Type B pancreatic cell (in vitro differentiated cells): ENCODE measurements at places on chromosomes 16 and 17.
A peak's percentile ranks its signal among the peaks of the same experiment; 100 is the strongest.

- H3K27ac ChIP-seq: no peak overlapping the region
- no peak overlapping the region for H3K4me3 ChIP-seq
- peaks cover 5% of the 10 kb centered on the region for H3K4me1 ChIP-seq
- DNase-seq: no peak
- H3K36me3 ChIP-seq: no peaks in the 10 kb centered on the region
- H3K27me3 ChIP-seq: peaks cover 23% of the 10 kb centered on the region
Measured at GRCh38 chr16:22120440-22120839, 28.1 kb downstream of the VWA3A start.

DNA sequence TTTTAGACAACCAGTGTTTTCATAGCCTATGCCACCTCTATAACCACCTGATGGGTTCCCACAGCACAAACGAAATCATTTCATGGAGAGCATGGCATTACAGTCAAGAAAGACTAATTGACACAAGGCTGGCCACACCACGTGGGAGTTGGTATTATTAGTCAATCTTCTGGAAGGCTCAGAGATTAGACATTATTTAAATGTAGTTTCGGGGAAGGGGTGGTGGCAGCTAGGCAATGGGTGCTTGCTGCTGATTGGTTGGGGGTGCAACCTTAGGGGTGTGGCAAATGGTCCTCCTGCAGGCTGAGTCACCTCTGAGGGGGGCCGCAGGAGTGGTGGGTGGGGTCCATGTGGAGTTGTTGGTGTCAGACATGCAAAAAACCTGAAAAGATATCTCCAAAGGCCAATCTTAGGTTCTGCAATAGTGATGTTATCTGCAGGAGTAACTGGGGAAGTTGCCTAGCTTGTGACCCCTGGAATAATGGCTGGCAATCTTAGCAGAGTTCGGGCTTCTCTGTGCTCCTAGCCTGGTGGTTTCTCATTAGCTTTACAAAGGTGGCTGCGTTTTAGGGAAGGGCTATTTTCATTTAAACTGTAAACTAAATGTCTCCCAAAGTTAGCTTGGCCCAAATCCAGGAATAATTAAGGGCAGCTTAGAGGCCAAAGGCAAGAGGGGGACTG lies 4.6 kb downstream of the TEN1 start:
- peak overlapping the region; percentile 96 for H3K27ac ChIP-seq
- no peak for DNase-seq
- no peaks in the 10 kb centered on the region for H3K27me3 ChIP-seq
- H3K4me3 ChIP-seq: peak overlapping the region; percentile 70

- H3K27ac ChIP-seq: peak overlapping the region; percentile 53
- H3K27me3 ChIP-seq: peaks cover 61% of the 10 kb centered on the region
- H3K4me1 ChIP-seq: peaks cover 4% of the 10 kb centered on the region
Measured at GRCh38 chr16:3013491-3013951, 798 bp downstream of the CLDN9 start.

DNA sequence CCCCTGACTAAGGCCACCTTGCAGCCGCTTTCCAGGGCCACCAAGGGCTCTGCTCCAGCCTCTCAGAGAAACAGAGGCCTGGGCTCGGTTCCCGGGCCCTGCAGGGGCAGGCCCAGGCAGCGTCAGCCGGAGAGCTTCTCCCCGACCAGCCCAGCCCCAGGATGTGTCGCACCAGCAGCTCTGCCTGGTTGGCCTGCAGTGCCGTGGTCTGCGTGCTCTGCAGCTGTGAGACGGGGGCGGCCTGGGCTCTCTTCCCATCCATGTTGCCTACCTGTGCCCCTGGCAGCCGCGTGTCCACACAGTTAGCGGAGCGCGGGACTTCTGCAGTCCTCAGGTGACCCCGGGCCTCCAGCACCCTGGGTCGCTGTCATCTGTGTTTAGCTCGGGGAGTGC lies 4.8 kb downstream of the IGFALS start:
- no peaks in the 10 kb centered on the region for H3K27me3 ChIP-seq
- H3K4me1 ChIP-seq: no peaks in the 10 kb centered on the region

- H3K27ac ChIP-seq: no peak overlapping the region
- no peaks in the 10 kb centered on the region for H3K36me3 ChIP-seq
- H3K4me3 ChIP-seq: no peak overlapping the region
- H3K27me3 ChIP-seq: peaks cover 4% of the 10 kb centered on the region
Measured at GRCh38 chr16:89601906-89602272, 11.6 kb upstream of the DPEP1 start.

GRCh38 chr17:63399856-63400255 lies 46.2 kb downstream of the CYB561 start:
- peaks cover 27% of the 10 kb centered on the region for H3K36me3 ChIP-seq
- no peak overlapping the region for H3K4me3 ChIP-seq
- no peaks in the 10 kb centered on the region for H3K27me3 ChIP-seq

DNA sequence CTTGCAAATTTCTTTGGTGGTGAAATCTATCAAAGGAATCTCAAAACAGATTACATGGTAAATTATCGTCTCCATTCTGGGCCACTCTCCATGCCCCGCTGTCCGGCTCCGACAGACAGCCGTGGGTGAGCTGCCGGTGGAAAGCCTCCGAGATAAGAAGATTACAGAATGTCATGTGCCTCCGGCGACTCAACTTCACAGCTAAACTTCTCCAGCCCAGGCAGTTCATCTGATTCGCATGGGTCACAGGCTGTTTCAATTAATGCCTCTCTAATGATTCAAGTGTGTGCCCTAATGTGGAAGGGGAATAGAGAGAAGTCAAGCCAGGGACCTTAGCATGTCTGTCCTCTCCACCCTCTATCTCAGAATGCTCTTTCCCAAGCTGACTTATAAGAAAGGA lies 520.8 kb upstream of the ZFHX3 start:
- peaks cover 8% of the 10 kb centered on the region for H3K4me1 ChIP-seq
- H3K27ac ChIP-seq: no peak overlapping the region

DNA sequence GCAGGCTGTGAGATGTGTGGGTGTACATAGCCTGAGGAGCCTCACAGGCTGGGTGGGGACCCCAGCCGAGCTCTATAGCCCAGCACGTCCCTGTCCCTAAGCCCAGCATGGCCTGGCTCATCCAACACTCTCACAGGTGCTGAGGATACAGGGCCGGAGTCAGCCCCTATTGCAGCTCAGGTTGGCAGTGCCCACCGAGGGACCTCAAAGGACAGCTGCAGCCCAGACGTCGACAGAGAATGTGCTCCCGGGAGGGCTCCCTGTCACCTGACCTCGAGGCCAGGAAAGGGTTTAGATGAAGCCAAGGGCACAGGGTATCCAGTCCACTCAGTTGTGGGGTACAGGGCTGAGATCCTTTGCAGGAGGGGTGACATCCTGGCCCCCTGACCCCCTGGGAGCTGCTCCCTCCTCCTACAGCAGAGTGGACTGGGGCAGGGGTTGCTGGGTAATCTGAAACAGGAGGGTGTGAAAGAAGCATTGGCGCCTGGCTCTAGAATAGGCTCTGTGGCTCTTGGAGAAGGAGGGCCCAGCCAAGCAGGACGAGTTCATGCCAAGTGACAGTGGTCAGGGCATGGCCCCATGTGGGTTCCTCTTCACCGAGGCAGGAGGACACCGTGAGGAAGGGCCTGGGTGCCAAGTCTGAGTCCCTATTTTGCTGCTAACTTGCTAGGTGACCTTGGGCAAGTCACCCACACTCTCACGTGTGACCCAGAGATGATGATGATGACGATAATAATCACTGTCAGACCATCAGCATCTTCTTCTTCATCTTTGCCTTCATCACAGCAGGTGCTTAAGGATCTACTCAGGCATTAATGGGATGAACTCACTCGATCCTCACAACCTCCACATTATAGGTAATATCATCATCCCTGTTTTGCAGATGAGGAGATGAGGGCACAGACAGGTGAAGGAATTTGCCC lies 68.0 kb downstream of the RMI2 start:
- no peaks in the 10 kb centered on the region for H3K36me3 ChIP-seq
- H3K27ac ChIP-seq: no peak overlapping the region
- H3K27me3 ChIP-seq: no peaks in the 10 kb centered on the region
- H3K4me1 ChIP-seq: peaks cover 13% of the 10 kb centered on the region

DNA sequence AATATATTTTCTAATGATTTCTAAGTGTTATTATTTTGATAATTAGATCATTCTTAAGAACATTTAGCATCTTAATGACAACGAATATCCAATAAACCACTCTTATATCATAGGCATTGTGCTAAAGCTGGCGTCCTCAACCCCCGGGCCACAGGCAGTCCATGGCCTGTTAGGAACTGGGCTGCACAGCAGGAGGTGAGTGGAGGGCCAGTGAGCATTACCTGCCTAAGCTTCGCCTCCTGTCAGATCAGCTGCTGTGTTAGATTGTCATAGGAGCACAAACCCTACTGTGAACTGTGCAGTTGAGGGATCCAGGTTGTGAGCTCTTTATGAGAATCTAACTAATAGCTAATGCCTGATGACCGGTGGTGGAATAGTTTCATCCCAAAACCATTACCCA lies 3.7 kb downstream of the DUXB start:
- no peak for DNase-seq
- H3K27ac ChIP-seq: no peak overlapping the region
- no peaks in the 10 kb centered on the region for H3K4me1 ChIP-seq
- no peaks in the 10 kb centered on the region for H3K27me3 ChIP-seq

DNA sequence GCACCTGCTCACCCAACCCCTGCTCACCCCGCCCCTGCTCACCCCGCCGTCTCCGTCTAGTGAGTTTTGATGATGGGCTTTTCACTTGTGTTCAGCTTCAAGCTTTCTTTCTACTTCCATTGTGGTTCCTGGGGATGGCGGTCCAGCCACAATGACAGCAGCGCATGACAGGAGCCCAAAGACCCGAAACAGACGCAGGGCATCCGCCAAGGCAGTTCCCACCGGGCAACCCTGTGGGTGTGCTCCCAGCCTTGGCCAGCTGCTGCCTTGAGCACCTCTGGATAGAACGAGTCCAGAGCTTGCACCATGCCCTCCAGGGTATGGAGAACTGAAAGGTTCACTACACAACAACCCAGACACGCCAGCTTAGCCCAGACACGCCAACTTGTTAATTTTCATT lies 92.9 kb upstream of the CHMP6 start:
- DNase-seq: no peak
- H3K27ac ChIP-seq: no peak overlapping the region
- H3K4me3 ChIP-seq: no peak overlapping the region
- H3K4me1 ChIP-seq: peaks cover 18% of the 10 kb centered on the region

DNA sequence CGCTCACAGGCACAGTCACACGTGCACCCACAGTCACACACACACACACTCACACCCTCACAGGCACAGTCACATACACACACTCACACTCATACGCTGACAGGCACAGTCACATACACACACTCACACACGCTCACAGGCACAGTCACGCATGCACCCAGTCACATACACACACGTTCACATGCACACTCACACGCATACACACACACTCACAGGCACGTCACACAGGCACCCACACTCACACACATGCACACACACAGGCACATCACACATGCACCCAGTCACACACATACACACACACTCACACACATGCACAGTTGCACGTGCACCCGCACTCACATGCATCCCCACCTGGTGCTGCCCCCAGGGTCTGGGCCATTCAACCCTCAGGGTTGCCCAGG lies 46.1 kb upstream of the CBFA2T3 start:
- no peaks in the 10 kb centered on the region for H3K4me1 ChIP-seq
- H3K27me3 ChIP-seq: peaks cover 56% of the 10 kb centered on the region
- DNase-seq: no peak
- no peak overlapping the region for H3K27ac ChIP-seq
- no peak overlapping the region for H3K4me3 ChIP-seq
- no peaks in the 10 kb centered on the region for H3K36me3 ChIP-seq

DNA sequence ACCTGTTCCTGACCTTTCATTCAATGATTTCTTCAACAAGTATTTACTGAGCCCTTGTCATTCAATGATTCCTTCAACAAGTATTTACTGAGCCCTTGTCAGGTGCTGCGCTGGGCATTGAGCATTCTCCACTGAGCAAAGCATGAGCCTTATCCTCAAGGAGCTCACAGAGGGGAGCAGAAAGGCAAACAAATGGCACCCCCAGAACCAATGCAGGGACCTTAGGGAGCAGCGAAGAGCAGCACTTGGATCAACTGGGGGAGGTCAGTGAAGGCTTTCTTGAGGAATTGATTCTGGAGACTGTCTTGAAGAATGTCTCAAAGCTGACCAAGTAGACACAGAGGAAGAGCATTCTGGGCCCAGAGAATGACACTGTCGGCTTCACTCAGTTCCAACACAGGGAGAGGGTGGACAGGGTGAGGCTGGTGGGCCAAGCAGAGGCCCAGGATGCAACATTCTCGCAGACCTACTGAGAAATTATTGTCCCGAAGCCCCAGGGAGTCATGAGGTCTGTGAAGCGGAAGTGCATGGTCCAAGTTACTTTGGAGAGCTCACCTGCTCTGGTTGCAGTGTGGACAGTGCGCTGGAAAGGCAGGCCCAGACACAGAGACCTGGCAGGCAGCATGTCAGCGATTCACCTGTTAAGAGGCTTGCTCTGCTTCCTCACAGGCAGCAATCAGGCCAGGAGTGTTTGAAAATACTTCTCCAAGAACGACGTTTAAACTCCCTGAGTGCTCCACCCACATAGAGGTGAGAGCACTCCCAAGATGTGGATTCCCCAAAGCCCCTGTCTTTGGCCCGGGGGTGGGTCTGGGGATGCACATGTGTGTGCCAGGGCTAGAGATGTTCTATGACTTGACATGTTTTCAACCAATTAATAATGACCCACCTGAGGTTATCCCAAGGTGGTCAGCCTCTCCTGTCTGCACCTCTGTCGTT lies 3.2 kb upstream of the MPO start:
- peak; percentile 52 for DNase-seq
- no peak overlapping the region for H3K27ac ChIP-seq
- H3K36me3 ChIP-seq: no peaks in the 10 kb centered on the region
- H3K4me3 ChIP-seq: no peak overlapping the region
- no peaks in the 10 kb centered on the region for H3K4me1 ChIP-seq

GRCh38 chr16:50326835-50327465 lies 41.8 kb downstream of the BRD7 start:
- peaks cover 30% of the 10 kb centered on the region for H3K36me3 ChIP-seq
- peaks cover 17% of the 10 kb centered on the region for H3K4me1 ChIP-seq
- no peak overlapping the region for H3K27ac ChIP-seq
- H3K4me3 ChIP-seq: no peak overlapping the region
- H3K27me3 ChIP-seq: no peaks in the 10 kb centered on the region

DNA sequence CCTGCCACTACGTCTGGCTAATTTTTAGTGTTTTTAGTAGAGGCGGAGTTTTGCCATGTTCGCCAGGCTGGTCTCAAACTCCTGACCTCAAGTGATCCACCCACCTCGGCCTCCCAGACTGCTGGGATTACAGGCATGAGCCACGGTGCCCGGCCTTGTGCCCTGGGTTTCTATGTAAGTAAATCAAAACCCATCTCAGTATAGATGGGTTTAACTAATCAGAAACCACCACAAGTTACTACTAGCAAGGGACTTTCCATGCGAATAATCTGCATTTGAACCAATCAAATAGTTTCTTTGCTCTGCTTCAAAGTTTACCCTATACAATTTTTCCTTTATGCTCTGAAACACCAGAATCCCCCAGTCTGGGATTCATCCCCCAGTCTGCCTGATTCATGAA lies 16.5 kb upstream of the EIF1 start:
- H3K4me3 ChIP-seq: no peak overlapping the region
- H3K36me3 ChIP-seq: no peaks in the 10 kb centered on the region
- no peak for DNase-seq
- peaks cover 22% of the 10 kb centered on the region for H3K4me1 ChIP-seq
